Gastrocnemius medialis (tissue), 4 donors: ENCODE measurements at places on chromosomes 5 and 9. TPM values are rescaled to one million over a fixed set of nuclear protein-coding genes. Genes with fewer than 3 reads are reported as not detected.

- no peak overlapping the region for H3K27ac ChIP-seq
- DNase-seq, result no peak
- H3K4me3 ChIP-seq, result no peak overlapping the region
- H3K27me3 ChIP-seq, result no peaks in the 10 kb centered on the region
- peaks cover 33% of the 10 kb centered on the region for H3K36me3 ChIP-seq
Measured at GRCh38 chr5:96997265-96997859, 61.5 kb downstream of the LNPEP start.

GRCh38 chr9:69093471-69094103, 58.0 kb downstream of the FXN start:
- no peak for DNase-seq
- no peaks in the 10 kb centered on the region for H3K27me3 ChIP-seq

- no peak overlapping the region for H3K4me3 ChIP-seq
- H3K4me1 ChIP-seq, result peaks cover 18% of the 10 kb centered on the region
- H3K27ac ChIP-seq, result no peak overlapping the region
Measured at GRCh38 chr9:133340256-133340655, 4.3 kb upstream of the SURF6 start.

- H3K27ac ChIP-seq, result no peak overlapping the region
- H3K4me1 ChIP-seq, result no peaks in the 10 kb centered on the region
- no peaks in the 10 kb centered on the region for H3K27me3 ChIP-seq
- no peak for DNase-seq
- H3K4me3 ChIP-seq, result no peak overlapping the region
Measured at GRCh38 chr9:91085517-91086291, 276.0 kb downstream of the AUH start.

DNA sequence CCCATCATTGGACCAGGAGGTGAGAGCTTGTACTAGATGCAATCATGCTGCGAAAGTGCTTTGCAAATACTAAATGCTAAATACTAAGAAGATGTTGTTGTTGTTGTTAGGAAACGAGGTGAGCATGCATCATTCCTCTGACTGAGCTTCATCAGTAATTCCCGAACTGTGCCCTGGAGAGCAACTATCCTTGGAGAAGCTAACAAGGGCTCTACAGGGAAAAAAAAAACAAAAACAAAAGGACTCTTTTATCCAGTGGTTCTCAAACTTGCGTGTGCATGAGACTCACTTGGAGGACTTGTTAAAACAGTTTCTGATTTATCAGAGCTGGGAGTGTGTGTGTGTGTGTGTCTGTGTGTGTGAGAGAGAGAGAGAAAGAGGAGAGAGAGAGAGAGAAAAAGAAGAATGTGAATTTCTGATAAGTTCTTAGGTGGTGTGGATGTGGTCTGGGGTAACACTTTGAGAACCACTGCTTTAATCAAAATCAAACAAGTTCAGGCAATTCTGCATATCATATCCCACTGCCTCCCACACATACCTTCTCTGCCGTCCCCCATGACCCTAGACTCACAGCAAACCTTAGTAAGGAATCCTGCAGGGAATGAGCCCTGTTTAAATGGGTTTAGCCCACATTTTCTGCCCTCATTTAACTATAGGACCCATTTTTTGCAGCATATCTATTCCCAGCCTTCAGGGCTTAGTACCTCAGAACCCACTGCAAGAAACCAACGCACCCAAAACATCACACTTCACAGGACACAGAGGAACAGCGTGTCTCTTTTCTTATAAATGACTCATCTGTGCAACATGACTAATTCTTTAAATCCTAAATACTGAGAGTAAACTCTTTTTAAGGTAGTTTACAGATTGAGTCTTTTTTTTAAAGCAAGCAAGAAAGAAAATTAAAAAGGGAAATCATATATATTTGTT, 48.9 kb downstream of the PDE6A start:
- H3K36me3 ChIP-seq, result no peaks in the 10 kb centered on the region
- no peaks in the 10 kb centered on the region for H3K27me3 ChIP-seq
- DNase-seq, result no peak
- no peak overlapping the region for H3K4me3 ChIP-seq

DNA sequence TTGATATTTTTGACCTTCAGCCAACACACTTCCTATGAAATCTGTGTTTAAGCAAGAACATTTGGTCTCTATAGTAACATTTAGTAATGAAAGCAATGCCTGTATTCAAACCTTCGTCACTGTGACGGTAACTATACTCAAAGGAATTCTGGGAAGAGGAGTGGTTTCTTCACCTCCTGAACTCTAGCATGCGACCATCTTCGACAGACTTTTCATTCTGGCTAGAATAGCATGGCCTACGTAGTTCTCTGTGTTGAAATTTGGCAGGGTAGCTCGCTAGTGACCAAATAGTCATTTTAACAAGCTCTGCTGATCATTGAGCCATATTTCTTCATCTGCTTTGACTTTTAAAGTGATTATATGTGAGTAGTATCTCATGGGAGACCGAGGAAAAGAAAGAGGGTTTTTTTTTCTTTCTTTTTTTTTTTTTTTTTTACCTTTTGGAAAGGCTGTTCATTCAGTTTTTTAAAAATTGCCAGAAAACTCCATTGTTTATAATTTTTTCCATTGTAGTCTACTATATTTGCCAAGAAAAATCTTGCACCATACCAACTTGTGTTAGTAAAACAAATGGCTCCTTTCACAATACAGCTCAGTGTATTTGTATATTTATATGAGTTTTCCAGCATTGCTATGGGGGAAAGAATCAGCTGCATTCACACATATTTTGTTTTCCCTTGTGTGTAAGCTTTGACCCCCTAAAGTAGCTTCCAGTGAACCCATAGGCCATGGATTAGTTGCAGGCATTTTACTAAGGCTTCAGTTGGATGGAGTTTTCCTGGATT, 166.8 kb downstream of the NNT start:
- no peak overlapping the region for H3K4me3 ChIP-seq
- H3K4me1 ChIP-seq, result no peaks in the 10 kb centered on the region
- H3K27ac ChIP-seq, result no peak overlapping the region
- no peaks in the 10 kb centered on the region for H3K36me3 ChIP-seq
- no peaks in the 10 kb centered on the region for H3K27me3 ChIP-seq

DNA sequence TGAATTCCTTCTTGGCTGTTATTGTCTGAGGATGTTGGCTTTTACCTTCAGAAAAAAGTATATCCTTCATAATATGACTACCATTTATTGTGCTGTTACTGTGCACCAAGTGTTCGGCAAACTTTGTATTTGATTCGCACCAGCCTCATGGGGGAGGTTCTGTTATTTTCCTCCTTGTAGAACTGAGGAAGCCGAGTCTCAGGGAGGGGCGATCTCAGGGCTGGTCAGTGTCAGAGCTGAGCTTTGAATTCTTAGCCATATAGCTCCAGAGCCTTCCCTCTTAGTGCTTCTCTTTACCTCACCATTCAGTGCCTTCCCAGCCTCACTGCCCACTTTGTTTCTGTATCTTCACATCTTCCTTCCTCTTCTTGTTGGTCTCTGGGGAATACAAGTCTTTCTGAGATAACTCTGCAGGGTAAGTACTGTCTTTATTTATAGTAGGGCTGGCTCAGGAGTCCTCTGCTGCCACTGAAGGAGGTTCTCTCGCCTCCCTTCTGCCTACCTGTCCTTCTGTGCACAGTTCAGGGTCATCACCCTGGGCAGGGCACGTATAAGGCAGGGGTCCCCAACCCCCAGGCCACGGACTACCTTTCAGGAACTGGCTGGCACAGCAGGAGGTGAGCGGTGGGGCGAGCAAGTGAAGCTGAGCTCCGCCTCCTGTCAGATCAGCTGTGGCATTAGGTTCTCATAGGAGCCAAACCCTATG, 48.4 kb downstream of the GALNT10 start:
- H3K4me3 ChIP-seq, result no peak overlapping the region
- no peaks in the 10 kb centered on the region for H3K27me3 ChIP-seq
- H3K36me3 ChIP-seq, result no peaks in the 10 kb centered on the region

GRCh38 chr9:98002808-98003207, 19.7 kb downstream of the ANP32B start:
- no peak for DNase-seq
- H3K4me1 ChIP-seq, result peaks cover 22% of the 10 kb centered on the region
- H3K4me3 ChIP-seq, result no peak overlapping the region

DNA sequence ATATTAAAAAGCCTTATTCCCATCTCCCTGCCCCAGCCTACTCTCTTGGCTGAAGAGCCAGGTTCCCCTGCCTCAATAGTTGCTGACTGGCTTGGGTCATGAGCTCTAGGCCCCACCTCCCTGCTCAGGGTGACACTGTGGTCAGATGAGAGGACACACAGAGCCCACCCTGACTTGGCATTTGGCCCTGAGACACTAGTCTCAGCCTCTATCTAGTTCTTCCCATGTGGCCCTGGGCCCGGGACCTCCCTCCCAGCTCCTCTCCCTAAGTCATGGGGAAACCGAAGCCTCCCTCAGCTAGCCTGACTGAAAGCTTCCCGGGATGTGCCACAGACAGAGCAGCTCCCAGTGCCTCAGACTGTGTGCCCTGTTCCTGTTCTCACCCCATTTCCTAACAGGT, 5.8 kb upstream of the MYOZ3 start:
- H3K27me3 ChIP-seq, result no peaks in the 10 kb centered on the region
- H3K4me3 ChIP-seq, result no peak overlapping the region
- H3K36me3 ChIP-seq, result no peaks in the 10 kb centered on the region
- H3K4me1 ChIP-seq, result peaks cover 68% of the 10 kb centered on the region

- no peak for DNase-seq
- no peaks in the 10 kb centered on the region for H3K27me3 ChIP-seq
- no peak overlapping the region for H3K27ac ChIP-seq
- no peak overlapping the region for H3K4me3 ChIP-seq
- H3K36me3 ChIP-seq, result no peaks in the 10 kb centered on the region
- no peaks in the 10 kb centered on the region for H3K4me1 ChIP-seq
Measured at GRCh38 chr5:147530530-147531389, 20.9 kb upstream of the DPYSL3 start.

DNA sequence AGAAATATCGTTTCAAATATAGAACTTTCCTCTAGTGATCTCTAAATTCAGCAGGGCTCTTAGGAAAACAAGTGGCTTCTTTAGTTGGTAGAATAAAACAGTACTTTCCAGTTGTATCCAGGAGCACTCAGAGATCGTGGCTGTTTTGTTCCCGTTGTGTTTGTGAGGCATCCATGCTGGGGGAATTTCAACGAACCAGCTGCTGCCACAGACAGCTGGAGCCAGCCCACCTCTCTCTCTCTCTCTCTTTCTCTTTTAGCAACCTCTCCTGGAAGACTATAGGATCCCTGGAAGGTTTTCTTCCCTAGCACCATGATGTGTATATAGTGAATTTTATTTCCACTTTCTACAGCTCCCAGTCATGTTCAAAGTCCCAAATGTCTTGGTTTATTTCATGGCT, 1116.0 kb upstream of the SEMA6A start:
- DNase-seq, result no peak
- H3K27me3 ChIP-seq, result no peaks in the 10 kb centered on the region
- H3K27ac ChIP-seq, result no peak overlapping the region
- no peaks in the 10 kb centered on the region for H3K4me1 ChIP-seq
- no peak overlapping the region for H3K4me3 ChIP-seq
- no peaks in the 10 kb centered on the region for H3K36me3 ChIP-seq

DNA sequence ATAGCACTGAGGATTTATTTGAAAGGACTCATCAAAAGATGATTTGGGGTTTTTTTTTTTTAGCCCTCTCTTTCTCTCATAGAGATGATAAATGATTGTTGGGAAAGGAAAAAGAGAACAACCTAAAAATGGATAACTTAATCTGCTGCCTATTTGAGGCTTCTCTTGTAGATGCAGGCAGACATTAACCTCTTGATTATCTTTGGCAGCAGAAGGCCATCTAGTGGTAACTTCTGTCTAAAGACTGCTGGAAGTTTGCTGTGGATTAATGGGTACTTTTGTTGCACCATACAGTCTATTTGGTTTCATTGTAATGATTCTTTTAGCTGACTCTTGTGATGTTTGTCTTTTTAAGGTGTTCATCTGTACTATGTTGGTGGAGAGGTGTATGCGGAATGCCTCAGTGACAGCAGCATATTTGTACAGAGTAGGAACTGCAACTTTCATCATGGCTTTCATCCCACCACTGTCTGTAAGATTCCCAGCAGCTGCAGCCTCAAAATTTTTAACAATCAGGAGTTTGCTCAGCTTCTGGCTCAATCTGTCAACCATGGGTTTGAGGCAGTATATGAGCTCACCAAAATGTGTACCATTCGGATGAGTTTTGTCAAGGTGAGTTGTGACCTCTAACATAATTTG, 18.8 kb downstream of the SMIM32 start:
- H3K27ac ChIP-seq, result no peak overlapping the region
- no peaks in the 10 kb centered on the region for H3K4me1 ChIP-seq
- no peaks in the 10 kb centered on the region for H3K27me3 ChIP-seq
- H3K36me3 ChIP-seq, result peaks cover 3% of the 10 kb centered on the region
- no peak overlapping the region for H3K4me3 ChIP-seq

DNA sequence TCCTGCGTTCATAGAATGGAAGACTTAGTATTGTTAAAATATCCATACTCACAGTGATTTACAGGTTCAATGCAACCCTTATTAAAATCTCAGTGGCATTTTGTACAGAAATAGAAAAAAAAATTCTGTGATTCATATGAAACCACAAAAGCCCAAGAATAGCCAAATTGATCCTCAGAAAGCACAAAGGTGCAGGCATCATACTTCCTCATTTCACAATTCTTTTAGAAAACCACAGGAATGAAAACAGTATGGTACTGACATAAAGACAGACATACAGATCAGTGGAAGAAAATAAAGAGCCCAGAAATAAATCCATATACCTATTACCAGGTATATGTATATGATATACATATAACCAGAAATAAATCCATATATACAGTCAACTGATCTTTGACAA, 86.8 kb upstream of the MEGF10 start:
- no peak overlapping the region for H3K4me3 ChIP-seq
- H3K36me3 ChIP-seq, result no peaks in the 10 kb centered on the region
- H3K27ac ChIP-seq, result no peak overlapping the region
- no peaks in the 10 kb centered on the region for H3K27me3 ChIP-seq
- no peak for DNase-seq

- no peak overlapping the region for H3K4me3 ChIP-seq
- no peaks in the 10 kb centered on the region for H3K27me3 ChIP-seq
- DNase-seq, result peak; percentile 23
Measured at GRCh38 chr5:118791926-118792734, 196.2 kb downstream of the DTWD2 start.

DNA sequence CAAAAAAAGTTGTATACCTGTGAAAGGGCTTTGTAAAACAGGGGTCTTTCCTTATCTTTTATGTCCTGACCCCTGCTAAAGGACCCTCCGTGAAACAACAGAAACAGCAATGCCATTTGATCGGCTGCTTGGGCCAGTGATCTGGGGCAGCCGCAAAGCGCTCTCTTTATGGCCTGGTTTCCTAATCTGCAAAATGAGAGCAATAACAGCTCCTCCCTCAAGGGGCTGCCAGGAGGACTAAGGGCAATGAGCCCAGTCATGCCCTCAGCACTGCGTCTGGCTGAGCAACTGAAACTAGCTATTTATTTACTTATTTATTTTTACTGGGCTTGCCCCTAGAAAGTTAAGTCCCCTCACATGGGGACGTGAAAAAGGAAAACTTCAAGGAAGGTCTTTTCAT, 18.3 kb downstream of the CMBL start:
- H3K4me1 ChIP-seq, result peaks cover 57% of the 10 kb centered on the region
- no peaks in the 10 kb centered on the region for H3K36me3 ChIP-seq
- peak; percentile 79 for DNase-seq

- H3K27ac ChIP-seq, result no peak overlapping the region
- H3K27me3 ChIP-seq, result no peaks in the 10 kb centered on the region
- no peak for DNase-seq
Measured at GRCh38 chr5:76542887-76543690, 80.1 kb downstream of the F2RL2 start.

- H3K27ac ChIP-seq, result no peak overlapping the region
- no peak for DNase-seq
- H3K27me3 ChIP-seq, result no peaks in the 10 kb centered on the region
- no peak overlapping the region for H3K4me3 ChIP-seq
- H3K4me1 ChIP-seq, result peaks cover 8% of the 10 kb centered on the region
- H3K36me3 ChIP-seq, result peaks cover 66% of the 10 kb centered on the region
Measured at GRCh38 chr9:120402741-120403542, 177.0 kb downstream of the CDK5RAP2 start.

Gene GPR151
- not detected for total RNA-seq

Gene NUP155
- 10.3 TPM for total RNA-seq

Gene GFI1B
- not detected for total RNA-seq

Gene C5orf52
- not detected for total RNA-seq
